Lower lobe of right lung (tissue), 2 donors: ENCODE measurements at places on chromosomes 5 and 9. TPM values are rescaled to one million over a fixed set of nuclear protein-coding genes. Genes with fewer than 3 reads are reported as not detected.

FBP1 gene
- 527 TPM for total RNA-seq

DOK3 gene
- 76.5 TPM for total RNA-seq

DMGDH gene
- 1.3 TPM for total RNA-seq

SHISAL2B gene
- not detected for total RNA-seq

CNTNAP3 gene
- 7.4 TPM for total RNA-seq

ERBIN gene
- total RNA-seq = 68.2 TPM

DNA sequence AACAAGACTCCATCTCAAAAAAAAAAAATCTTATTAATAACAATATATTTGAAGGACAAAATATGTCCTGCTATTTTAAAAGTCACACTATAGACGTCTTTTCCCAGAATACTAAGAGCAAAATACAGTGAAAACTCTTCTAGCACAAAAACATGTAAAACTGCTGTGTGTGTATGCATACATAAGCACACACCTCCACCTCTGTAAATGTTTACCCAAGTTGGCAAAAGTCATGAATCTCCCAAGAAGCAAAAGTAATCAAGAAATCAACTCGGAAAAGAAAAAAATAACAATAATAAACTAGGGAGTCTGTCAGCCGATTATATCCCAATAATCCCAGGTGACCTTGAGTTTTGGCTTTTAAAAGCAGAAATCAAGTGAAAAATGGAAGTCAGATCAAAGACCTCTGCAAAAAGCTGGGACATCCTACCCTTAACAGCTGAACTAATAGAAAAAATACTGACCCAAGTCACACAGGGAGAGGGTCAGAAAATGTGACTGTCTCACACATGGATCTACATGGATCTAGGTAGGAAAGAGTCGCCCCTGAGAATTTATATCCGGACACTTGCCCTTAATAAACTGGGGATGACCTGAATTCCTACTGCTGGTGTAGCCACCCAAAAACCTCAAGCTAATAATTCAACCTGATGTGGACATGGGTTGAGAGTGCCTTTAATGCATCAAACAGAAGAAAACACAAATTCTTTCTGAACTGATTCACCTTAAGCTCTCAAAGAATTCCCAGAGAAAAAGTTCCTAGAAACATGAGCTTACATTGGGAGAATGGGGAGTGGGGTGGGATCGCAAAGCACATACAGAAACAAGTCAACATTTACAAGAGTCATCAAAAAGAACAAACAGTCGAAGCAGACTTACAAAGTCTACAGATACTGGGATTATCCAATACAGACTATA lies 29.9 kb downstream of the LPAR1 start:
- no peak for DNase-seq

DNA sequence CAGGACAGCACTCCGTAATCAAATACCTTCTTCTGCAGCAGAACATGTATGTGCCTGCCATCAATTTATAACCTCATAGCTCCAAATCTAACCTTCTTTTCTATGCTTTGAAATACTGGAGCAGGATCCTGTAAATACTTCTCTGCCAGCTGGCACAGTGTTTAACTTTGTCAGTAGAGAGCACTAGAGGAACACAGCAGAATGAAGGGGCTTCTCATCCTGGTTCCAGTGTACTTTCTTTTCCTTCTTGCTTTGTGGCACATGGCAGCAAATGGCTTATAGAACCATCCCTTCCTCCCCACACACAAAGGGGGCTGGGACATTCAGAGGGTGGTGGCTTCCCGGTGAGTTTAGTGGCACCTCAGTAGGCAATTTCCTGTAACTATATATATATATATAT lies 3.8 kb upstream of the FBXW11 start:
- no peak for DNase-seq

GRCh38 chr5:104494083-104494482 lies 931.5 kb upstream of the NUDT12 start:
- no peak for DNase-seq

- peak; percentile 70 for DNase-seq
These were observed 12.0 kb upstream of the OLFM1 start for GRCh38 chr9:135075234-135076142.

GRCh38 chr9:129075996-129076639 lies 4.8 kb upstream of the DOLPP1 start:
- DNase-seq = no peak

DNA sequence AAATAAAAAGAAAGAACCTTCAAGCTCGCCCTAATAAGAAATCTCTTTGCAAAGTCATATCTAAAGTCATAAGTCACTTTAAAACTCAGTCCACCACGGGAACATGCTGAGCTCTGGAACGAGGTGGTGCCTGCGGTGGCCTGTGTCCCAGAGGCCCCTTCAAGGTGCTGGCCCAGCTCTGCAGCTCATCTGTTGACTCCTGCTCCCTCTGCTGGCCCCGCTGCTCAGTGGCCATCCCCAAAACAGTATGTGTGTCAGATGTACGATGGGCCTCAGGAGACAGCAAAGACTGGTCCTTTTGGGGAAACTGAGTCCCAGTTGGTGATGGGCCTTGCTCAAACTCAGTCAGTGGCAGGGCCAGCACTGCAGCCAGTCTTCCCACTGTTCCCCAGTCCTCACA lies 22.8 kb upstream of the FOXB2 start:
- no peak for DNase-seq

DNA sequence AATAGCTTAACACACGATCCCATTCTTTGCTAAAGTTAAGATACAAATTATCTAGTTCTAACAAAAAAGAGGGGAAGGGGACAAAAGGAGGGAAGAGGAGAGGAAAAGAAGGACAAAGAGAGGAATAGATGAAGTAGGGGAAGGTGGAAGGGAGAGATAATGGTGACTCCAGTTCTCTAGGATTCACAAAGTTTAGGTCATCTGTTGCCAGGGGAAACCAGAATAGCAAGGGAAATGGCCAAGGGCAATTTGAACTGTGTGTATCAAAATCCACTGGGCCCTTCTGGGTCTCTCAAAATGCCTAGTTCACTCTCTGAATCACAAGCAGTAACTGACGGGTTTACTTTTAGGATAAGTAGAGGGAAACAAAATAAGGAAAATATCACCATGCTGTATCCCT lies 7.6 kb downstream of the SLC24A2 start:
- DNase-seq = no peak

DNA sequence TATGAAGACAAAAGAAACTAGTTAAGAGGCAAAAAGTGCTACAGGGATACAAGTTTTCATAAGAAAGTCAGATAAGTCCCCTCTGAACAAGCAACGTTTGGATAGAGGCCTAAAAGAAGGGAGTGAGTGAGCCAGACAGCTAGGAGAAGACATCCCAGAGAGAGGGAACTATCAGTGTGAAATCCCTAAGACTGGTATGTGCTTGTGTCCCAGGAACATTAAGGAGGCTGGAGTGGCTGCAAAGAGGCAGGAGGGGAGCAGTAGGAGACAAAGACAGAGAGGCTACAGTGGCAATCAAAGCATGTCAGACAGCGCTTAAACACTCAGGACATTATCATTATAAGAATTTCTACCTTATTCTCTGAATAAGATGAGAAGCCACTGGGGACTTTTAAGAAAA lies 139.1 kb upstream of the STK32A start:
- no peak for DNase-seq

- DNase-seq = no peak
These were observed 144.9 kb downstream of the ALDH1A1 start for GRCh38 chr9:72807765-72808445.

DNA sequence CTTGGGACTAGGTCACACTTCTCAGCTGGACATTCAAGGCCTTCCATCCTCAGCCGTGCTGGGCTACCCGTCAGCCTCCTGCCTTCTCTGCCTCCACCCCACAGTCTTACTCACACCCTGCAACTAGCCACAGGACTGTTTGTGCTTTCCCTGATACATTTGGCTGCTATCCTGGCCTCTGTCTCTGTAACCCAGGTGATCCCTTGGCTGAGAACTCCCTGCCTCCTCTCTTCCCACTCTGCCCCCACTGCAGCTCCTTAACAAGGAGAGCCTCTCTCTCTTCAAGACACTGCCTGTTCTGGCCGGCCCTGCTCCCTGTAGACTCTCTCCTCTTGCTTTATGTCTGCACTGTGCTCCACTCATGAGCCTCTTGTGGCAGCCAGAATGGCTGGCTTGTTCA lies 120.6 kb downstream of the MSX2 start:
- DNase-seq = no peak
